ENCODE measurements at places on chromosomes 6 and 20.

DNA sequence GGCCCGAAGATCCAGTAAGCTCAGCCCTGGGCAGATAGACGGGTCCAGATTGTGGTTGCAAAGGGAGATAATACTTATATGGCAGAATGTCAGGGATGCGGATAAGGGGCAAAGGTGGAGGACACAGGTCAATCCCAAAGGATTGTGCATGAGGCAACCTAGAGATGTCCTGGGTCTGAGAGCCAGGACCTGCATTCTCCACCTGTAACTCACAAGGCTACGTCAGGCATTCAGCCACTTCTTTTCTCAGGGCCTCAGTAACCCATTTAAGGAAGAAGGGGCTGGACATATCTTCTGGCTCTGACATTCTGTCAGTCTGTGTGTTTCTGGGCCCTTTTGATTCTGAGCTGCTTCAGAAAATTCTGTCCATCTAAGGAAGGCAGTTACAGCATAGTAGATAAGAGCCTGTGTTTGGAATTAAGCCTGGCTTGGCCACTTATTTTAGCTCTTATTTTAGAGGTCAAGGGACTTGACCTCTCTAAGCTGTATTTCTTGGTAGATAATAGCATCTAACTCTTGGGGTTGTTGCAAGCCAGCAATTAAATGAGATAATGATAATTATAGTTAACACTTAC lies 40.2 kb downstream of the CNBD2 start:
- no peak for DNase-seq

DNA sequence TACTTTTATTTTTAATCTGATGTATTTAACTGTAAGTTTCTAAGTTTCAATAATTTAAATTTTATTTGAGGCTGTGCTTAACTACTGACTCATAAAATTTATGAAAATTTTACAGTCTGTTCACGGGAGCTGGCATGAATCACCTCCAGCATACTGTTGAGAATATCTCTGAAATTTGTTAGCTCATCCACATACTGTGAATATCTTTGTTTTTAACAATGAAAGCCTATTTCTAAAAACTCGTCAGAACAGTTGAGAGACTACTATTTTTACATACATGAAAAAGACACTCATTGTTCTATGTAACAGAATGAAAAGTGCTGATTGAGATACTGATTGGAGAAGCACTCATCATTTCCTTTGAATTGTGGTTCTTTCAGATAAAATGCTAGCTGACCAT lies 749.3 kb downstream of the TENT5A start:
- DNase-seq, result no peak

GRCh38 chr6:26045928-26046368 lies 41.3 kb upstream of the HFE start:
- no peak for DNase-seq

- DNase-seq, result no peak
These were observed 12.0 kb downstream of the ZFP64 start for GRCh38 chr20:52179331-52180179.

- DNase-seq, result no peak
These were observed 126.6 kb downstream of the MTFR2 start for GRCh38 chr6:136123468-136123867.

- DNase-seq, result no peak
These were observed 1.9 kb downstream of the RAB23 start for GRCh38 chr6:57220083-57220703.

DNA sequence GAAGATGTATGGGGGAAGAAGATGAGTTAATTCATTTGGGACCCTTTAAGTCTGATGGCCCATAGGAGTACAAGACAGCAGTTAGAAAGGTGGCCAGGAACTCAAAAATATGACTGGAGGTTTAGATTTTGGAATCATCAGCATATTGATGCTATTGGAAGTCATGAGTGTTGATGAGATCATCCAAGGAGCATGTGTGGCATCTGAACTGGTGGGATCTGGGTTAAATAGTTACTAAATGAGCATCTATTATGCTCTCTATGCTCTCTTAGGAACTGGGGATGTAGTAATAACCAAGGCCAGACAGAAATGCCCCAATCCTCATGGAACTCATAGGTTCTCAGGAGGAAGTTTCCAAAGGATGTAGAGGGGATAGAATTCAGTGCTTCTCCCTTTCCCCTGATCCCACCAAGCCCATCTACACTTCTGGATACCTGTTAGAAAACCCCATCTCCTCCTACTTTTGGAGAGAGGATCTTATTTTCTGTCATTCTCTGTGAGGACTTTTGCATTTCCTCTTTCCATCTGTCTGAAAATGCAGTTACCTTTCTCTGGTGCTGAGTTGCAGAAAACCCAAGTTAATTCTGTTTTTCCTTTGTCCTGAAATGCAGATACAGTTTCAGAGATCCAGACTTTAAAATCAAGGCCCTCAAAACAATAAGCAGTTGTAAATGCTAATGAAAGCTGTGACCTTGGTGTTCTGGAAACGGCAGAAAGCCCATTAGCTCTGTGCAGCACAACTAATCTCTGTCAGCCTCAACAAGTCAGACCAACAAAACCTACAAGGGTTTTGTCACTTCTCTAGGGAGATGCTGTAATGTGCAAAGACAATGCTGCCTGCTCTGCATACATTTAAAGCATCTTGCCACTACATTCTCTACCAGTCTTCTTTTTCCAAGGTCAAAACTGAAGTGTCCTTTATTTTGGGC lies 65.8 kb downstream of the TBC1D7 start:
- no peak for DNase-seq

DNA sequence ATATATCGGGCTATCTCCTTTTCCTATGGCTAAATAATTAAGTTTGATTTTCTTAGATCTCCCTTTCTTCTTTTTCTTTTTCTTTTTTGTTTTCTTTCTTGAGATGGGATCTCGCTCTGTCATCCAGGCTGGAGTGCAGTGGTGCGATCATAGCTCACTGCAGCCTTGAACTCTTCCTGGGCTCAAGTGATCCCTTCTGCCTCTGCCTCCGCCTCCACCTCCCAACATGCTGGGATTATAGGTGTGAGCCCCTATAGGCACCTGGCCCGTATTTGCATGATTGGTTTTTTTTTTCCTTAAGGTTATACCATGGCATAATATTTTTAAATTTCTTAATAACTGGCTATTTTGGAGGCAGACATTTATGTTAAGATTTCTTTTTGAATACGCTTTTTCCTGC lies 106.3 kb downstream of the SCAF8 start:
- no peak for DNase-seq

GRCh38 chr6:114157848-114158247 lies 185.0 kb downstream of the HS3ST5 start:
- no peak for DNase-seq

GRCh38 chr6:30926644-30927043 lies 5.3 kb downstream of the SFTA2 start:
- no peak for DNase-seq

GRCh38 chr6:62102387-62102786 lies 183.6 kb downstream of the KHDRBS2 start:
- no peak for DNase-seq

- no peak for DNase-seq
These were observed 8.2 kb upstream of the NTSR1 start for GRCh38 chr20:62700261-62700930.

GRCh38 chr20:12095180-12095920 lies 177.7 kb downstream of the BTBD3 start:
- no peak for DNase-seq

- DNase-seq, result no peak
These were observed 18.9 kb upstream of the ADGRF5 start for GRCh38 chr6:46940433-46941226.

DNA sequence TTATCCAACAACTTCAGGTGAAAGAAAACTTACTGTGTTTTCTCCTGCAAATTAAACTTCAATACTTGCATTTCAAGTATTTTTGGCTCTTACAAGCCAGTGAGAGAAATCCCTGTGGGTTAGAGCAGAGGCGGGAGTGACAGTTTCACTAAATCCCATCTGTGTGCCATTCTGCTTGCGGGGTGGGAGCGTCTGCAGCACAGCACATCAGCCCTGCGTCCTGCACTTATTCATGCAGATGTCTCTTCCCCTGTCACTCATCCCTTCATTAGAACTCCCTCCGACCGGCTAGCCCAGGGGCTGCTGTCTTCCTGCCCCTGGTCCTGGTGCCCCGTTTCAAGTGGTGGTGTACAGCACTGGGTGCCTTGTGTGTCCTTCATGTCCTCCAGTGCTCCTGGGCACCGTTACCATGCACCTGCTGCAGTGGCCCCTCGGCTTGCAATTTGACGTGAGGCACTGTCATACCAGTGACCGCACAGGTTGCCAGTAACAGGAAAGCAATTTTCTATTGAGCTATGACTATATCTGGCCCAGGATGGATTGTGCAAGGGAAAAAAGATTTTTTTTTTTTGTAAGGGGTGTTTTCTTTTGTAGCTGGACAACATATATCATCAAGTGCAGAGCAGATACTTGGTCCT lies 59.4 kb downstream of the INSM1 start:
- DNase-seq, result no peak

GRCh38 chr6:105726902-105727655 lies 324.2 kb upstream of the PREP start:
- no peak for DNase-seq

DNA sequence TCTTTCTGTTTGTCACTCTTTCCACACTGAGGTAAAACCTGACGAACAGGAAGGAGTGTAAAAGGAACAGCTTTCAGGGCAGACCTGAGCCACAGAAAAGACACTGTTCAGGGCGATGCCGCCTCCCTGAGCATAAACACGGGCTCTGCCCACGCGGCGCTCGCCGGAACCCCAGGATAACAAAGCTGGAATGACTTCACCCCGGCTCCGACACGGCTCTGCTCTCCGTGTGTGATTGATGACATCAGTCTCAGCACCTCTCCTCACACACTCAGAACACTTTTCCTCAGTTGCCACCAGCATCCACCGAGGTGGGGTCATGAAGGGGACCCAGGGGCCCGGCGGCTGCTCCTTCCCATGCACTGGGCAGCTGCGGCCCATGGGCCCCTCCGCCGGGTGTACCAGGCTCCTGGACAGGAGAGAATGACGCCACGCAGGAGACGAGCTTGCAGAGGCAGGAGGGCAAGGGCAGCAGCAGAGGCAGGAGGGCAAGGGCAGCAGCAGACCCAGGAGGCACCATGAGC lies 43.6 kb downstream of the DLL1 start:
- DNase-seq, result no peak

GRCh38 chr20:64038565-64039292 lies 2.7 kb downstream of the C20orf204 start:
- peak; percentile 80 for DNase-seq

- peak; percentile 69 for DNase-seq
These were observed 2.1 kb upstream of the TMEM151B start for GRCh38 chr6:44268095-44268628.

DNA sequence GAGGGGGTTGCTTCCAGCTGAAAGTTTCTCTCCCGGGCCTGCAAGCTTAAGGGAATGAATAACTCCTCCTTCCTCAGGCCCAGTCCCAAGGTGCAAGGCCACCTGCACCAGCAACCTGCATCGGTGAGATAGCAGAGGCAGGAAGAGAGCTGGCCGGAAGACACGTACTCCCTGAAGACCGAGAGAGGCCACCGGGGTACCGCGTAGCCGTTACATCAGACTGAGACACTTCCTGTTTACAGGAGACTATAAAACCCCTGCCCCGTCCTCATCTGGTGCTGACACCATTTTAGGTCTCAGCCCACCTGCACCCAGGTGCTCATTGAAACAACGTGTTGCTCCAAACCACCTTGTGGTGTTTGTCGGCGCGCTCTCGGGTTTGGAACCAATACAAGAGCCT lies 60.5 kb upstream of the PRND start:
- DNase-seq, result no peak

- no peak for DNase-seq
These were observed 155.5 kb downstream of the ESR1 start for GRCh38 chr6:151963001-151963400.

- no peak for DNase-seq
These were observed 59.4 kb upstream of the SCP2D1 start for GRCh38 chr20:18754030-18754652.

- DNase-seq, result no peak
These were observed 333.5 kb upstream of the MAN1A1 start for GRCh38 chr6:119683031-119683430.

- no peak for DNase-seq
These were observed 558.7 kb upstream of the MMS22L start for GRCh38 chr6:97841763-97842162.

- no peak for DNase-seq
These were observed 46.7 kb downstream of the TRERF1 start for GRCh38 chr6:42405021-42405420.

GRCh38 chr6:1607516-1608221 lies 2.0 kb upstream of the FOXC1 start:
- DNase-seq, result no peak

DNA sequence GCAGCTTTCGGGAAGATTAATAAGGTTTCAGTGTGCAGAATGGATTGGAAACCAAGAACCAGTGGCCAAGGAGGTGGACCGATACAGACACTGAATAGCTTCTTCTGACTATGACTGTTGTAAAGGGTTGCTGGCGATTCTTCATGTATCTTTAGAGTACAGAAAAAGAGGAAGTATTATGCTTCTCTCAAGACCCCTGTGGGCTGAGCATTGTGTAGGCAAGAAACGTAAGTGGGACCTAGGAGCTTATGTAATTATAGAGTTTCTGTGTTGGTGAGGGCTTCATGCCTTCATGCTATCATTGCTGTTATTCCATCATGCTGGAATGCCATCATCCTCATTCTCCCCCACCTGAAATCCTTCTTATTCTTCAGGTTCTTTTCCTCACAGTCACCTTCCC lies 105.4 kb upstream of the AKIRIN2 start:
- no peak for DNase-seq

- no peak for DNase-seq
These were observed 171.2 kb upstream of the SULF2 start for GRCh38 chr20:47956268-47956995.

DNA sequence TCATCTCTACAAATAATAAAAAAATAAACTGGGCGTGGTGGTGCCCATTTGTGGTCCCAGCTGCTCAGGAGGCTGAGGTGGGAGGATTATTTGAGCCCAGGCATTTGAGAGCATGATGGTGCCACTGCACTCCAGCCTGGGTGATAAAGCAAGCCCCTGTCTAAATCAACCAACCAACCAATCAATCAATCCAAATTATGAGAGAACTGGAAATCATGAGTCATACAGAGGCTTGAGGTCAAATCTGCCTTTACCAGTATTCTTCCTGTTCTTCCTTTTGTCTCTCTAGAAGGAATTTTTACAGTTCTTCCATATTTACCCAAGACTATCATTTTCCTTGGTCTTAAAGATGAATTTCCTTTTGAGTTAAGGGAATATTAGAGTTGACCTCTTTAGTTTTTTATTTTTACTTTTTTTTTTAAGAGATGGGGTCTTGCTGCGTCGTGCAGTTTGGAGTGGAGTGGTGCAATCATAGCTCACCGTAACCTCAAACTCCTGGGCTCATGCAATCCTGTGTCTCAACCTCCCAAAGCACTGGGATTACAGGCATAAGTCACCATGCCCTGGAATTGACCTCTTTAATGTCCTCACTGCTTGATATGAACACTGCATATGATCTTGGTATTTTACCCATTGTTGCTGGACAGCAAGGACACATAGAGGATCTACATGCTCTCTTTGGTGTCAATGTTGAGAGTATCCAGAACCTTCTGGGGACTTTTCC lies 44.1 kb upstream of the TXNDC5 start:
- no peak for DNase-seq

- DNase-seq, result no peak
These were observed 15.9 kb upstream of the CPNE1 start for GRCh38 chr20:35680452-35681183.
